ENCODE measurements at places on chromosomes 2 and 18.

- DNase-seq = no peak
Observed at GRCh38 chr18:47387864-47388263, 136.4 kb upstream of the SKOR2 start.

DNA sequence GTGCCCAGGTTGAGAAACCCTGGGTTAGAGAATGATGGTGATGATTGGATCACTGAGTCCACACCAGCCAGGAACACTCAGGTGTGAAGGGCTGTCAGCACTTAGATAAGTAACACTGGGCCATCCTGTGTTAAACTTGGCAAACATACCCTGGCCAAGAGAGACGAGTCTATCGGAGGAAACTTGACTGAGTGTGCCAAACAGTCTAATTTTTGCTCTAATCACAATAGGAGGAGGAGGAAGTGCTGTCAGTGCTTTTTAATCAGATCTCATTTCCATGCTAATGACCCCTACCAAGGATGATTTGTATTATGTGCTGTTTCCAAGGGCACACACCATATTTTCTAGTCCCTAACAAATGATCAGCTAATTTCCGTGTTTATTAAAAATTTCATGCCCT lies 63.8 kb upstream of the SEC11C start:
- no peak for DNase-seq

DNA sequence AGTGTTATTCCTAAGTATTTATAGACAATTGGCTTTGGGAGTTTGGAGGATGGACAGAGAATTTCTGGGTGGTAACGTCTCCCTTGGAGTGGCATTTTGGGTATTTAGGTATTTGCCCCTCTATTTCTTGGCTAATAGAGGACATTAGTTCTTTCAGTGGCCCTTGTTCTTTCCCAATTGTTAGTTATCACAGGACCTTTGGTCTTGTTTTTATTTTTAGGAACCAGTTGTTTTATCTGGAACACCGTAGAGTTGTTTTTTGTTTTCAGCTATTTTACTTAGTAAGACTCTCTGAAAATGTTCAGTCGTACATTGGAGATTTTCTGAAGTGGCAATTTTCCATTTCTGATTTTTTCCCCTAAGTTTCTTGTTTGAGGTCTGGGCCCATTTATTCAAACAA lies 40.5 kb upstream of the TNFRSF11A start:
- DNase-seq = no peak

DNA sequence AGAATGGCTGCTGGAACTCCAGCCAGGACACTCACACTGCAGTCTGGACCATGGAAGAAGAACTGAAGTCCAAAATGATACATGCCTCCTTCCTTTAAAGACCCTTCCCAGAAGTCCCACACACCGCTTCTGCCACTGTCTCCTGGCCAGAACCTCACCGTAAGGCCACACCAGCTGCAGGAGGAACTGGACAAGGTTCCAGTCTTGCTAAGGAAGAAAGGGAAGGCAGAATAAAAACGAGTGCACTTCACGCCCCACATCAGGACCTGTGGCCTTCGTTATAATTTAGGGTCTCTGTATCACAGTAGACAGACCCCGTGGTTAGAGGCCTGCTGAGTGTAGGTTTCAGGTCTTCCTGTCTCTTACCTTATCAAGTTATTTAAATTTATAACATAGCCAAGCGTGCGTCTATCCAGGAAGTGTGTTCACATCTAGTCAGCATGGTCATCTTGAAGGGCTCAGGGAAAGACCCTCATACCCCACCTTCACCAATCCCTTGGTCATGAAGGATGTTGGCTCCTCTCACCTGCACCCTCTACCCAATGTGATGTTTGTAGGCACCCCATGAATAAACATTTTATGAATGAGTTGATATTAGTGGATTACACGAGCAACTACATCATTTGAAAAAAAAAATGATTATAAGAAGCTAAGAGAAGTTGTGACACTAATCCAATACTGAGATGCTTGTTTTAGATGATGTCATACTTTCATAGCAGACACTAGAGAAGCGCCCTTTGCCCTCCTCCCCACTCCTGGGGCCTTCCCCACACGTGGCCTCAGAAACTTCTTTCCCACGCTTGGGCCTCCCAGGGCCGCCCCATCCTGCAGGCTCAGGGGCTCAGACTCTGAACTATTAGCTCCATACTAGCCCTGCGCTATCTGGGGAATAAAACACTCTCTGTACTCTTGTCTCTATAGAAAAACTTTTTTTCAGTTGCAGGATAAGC lies 157.6 kb downstream of the FAM210A start:
- DNase-seq = no peak

DNA sequence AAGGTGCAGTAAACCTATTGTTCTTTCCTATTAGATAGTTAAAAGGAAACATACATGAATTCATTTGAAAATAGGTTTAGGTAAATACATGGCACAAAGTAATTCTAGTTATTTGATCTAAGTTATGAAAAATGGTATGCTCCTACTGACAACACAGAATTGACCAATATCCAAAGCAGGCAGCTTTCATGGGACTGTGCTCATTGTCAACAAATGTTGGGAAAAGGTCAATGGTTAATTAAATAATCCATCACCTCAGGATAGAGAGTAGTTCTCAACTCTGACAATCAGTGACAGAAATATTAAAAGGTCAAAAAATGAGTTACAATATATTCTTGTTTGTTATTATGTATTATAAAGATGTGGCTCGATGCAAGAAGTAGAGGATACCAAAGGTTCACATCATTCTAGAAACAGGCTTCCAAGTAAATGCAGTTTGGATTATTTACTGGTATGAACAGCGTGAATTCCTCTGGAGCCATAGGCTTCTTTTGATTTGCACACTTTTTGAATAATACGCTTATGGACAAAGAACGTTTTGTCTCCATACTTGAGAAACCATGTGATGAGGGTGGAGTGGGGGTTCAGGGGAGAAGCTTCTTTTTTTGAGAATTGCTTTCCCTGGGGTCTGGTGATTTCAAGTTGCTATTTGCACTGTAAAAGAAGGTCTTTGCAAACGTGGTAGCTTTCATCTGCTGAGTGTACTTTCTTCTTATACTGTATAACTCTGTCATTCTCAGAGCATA lies 422.0 kb upstream of the ZEB2 start:
- DNase-seq = no peak

- no peak for DNase-seq
Observed at GRCh38 chr2:14023558-14023957, 609.0 kb upstream of the LRATD1 start.

- no peak for DNase-seq
Observed at GRCh38 chr2:211216221-211216620, 659.8 kb downstream of the CPS1 start.

GRCh38 chr2:142048581-142048980 lies 82.2 kb downstream of the LRP1B start:
- DNase-seq = no peak

GRCh38 chr2:224085246-224085645 lies 46.2 kb upstream of the SERPINE2 start:
- DNase-seq = no peak

DNA sequence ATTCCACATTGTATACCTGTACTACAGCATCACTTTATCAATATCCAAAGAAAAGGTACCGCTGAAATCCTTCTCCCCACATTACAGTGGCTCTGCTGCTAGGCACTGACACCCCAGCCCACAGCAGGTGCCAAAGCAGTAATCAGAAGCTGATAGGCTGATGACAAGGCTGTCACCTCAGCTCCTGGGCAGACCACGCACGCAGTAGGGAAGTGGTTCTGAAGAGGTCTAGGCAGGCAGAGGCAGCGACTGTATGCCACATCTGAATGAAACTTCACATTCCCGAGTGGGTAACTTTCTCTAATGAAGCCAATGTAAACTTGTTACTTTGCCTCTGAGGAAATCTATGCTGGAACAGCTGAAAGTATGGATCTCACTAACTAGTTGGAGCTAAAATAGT lies 113.0 kb downstream of the MEP1B start:
- no peak for DNase-seq

- no peak for DNase-seq
Observed at GRCh38 chr2:219344751-219345430, 12.3 kb upstream of the RESP18 start.

- DNase-seq = no peak
Observed at GRCh38 chr18:12516049-12516630, 108.4 kb downstream of the PRELID3A start.

GRCh38 chr2:239305771-239306170 lies 95.0 kb downstream of the HDAC4 start:
- DNase-seq = no peak

- no peak for DNase-seq
Observed at GRCh38 chr18:63320975-63321265, 1.4 kb upstream of the BCL2 start.

DNA sequence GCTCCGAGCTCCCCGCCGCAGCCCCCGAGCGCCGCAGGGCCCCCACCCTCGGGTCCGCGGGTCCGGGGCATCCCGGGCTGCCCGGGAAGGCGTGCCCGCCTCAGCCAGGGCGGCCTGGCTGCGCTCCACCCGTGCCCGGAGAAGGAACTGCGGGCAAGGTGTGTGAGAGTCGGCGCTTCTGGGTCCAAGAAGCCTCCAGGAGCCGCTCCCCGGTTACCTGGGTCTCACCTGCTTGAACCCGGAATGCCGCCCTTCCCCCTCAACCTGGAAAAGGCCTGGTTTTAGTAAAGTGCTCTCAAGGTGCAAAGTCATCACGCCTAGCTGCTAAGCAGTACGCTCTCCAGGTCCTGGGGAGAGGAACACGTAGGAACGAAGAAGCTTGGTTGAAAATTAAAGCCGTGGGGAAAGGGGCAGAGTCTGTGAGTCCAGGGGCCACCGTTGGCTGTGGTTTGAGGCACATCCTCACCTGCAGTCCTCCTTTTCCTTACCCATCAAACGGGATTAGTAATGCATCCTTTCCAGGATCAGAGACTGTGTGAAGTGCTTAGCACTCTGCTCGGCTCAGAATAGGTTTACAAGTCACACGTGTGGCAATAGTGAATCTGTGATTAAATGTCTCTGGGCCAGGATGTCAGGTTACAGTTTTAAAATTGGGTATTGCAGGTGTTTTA lies 1.2 kb downstream of the ASAP2 start:
- DNase-seq = peak; percentile 61

GRCh38 chr2:119494163-119494790 lies 30.0 kb downstream of the SCTR start:
- no peak for DNase-seq

- no peak for DNase-seq
Observed at GRCh38 chr2:4597400-4597799, 894.0 kb downstream of the DCDC2C start.

DNA sequence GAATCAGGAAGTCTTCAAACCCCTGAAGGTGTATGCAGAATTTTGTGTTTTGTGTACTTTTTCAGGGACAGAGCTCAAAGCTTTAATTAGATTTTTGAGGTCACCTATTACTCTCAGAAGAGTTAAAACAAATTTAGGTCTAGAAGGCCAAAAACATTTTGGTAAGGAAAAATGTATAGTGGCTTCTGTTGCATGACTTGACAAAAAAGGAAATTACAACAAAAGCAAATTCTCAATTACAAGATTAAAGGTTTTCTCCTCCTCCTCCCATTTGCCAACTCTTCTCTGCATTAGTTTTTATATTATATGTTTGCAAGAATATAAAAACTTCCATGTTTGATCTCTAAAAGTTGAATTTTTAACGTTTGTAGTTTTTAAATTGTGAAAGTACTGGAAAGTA lies 4.0 kb downstream of the PIK3C3 start:
- no peak for DNase-seq

- DNase-seq = no peak
Observed at GRCh38 chr2:223856021-223856420, 18.6 kb upstream of the AP1S3 start.

GRCh38 chr2:43423941-43424261 lies 171.9 kb downstream of the THADA start:
- no peak for DNase-seq

GRCh38 chr18:79738581-79739439 lies 58.9 kb upstream of the KCNG2 start:
- DNase-seq = no peak
